ENCODE measurements at places on chromosomes 5 and 9.
A peak's percentile ranks its signal among the peaks of the same experiment; 100 is the strongest.

DNA sequence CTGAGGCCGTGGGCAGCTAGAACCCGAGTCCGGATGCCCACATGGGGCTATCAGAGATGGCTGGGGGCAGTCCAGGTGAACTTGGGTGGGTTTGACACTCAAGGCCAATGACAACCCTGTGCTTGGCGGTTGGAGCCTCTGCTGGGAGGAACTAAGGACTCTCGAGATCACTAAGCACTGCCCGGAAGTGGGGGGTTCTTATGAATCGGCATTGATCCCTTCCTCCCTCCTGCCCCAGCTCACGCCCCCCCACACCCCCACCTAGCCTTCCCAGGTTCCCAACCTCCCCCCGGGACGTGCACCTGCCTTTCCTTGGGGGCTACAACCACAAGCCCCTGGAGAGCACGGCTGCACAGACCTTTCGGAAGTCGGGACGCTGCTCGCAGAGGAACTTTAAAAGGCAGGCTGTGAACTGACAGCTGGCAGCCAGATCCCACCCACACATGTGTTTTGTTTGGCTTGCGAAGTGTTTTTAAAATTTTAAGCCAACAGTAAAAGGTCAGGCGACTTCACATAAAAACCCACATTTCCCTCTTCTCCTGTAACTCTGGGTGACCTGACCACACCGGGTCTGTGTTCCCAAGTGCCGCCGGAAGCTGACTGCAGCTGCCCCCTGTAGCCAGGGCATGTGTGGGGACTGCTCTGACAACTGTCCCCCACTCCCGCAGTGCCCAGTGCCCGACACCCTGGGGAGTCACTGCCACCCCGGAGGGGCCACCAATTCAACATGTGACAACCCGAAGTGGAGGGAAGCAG is 5.1 kb upstream of the RALGDS start:
- no peak for DNase-seq

DNA sequence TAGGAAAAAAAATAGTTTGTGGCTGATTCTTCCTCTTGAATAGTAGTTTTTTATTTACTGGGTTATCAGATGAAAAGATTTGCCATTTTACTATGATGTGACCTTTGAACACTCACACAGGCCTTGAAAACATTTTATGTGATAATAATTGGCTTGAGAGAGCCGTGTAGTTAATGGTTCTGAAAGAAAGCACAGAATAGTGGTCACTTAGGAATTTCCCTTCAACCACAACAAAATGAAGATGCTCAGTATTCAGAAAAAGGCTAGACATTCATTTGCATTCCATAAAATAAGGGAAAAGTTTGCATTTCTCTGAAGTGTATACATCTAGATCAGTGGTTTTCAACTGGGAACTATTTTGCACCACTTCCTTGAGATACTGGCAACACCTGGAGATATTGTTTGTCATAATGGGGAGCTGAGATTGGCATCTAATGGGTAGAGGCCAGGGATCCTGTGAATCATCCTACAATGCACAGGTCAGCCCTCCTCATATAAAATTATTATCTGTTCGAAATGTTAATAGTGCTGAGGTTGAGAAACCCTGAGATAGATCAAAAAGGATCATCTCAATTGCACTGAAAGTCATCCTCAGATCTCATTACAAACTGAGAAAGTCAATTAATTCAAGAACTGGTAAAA is 446.4 kb upstream of the CCNG1 start:
- DNase-seq, result no peak

DNA sequence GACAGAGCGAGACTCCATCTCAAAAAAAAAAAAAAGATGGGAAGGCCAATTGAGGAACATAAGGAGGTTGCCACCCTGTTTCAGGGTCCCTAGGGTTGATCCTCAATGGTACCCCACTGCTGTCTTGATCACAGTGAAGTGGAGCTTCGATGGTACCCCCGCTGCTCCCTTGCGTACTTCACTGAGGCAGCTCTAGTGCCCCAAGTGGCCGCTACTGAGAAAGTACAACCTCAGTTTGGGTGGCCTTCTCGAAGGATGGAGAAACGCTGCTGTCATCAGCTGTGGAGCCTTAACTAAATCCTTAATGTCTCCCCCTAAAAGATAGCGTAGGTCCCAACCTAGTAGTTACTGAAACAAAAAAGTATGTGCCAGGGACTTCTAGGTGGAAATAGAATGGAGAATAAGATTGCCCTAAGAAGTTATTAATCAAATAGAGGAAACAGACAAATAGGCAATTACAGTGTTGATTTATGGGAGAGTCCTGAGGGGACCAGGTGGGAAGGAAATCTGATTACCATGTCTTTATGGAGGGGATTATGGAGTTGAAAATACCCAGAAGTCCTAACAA is 6.3 kb downstream of the TESK1 start:
- DNase-seq, result peak; percentile 37

DNA sequence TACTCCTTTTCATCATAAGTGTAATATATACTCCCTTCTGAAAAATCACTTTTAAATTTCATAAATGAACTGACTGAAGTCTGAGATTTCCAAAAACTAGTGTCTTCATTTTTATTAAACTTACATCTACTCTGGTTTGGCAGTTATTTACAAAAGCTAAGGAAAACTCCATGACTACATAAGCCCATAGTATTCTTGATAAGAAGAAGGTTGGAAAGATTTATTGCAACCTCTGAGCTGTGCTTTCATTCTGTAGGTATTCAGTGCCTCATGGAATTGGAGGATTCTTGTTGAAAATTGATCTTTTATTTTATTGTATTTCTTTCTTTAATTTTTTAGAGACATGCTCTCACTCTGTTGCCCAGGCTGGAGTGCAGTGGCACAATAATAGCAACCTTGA is 41.7 kb downstream of the GNAQ start:
- DNase-seq, result no peak

DNA sequence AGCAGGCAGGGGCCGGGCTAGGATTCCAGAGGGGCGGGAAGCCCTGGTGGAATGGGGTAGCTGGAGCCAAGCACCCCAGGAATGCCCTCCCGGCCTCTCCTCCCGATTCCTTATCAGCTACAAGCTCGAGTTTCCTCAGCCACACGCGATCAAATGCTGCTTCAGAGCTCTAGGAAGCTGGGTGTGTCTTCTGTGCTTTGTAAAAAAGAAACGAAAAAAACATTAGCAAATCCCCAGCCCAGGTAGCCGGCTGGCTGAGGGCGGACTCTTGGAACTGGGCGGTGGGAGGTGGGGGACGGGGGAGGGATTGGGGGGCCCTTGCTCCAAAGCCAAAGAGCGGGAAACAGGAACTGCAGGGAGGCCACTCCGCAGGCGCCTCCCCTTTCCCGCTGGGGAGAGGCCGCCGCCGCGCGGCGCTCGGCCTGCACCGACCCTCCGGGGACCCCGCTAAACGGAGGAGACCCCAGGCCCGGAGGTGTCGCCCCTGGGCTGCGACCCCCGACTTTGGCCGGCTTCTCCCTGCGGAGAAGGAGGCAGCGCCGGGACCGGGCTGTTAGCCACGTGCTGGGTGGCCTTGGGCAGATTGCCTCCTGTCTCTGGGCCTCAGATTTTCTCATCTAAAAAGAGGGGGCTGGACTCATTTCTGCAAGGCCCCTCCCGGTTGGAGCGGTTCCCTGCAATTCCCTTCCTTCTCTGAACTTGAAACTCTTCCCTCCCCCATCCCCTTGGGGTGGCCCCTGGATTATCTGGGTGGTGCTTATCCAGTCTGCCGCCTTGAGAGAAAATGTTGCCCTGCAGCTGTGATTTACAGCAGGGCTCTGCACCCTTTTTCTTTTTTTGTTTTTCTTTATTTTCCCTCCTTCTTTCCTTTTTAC is 40.9 kb upstream of the FABP6 start:
- DNase-seq, result no peak

- no peak for DNase-seq
Measured at GRCh38 chr5:77636641-77637169, 1.8 kb downstream of the OTP start.

DNA sequence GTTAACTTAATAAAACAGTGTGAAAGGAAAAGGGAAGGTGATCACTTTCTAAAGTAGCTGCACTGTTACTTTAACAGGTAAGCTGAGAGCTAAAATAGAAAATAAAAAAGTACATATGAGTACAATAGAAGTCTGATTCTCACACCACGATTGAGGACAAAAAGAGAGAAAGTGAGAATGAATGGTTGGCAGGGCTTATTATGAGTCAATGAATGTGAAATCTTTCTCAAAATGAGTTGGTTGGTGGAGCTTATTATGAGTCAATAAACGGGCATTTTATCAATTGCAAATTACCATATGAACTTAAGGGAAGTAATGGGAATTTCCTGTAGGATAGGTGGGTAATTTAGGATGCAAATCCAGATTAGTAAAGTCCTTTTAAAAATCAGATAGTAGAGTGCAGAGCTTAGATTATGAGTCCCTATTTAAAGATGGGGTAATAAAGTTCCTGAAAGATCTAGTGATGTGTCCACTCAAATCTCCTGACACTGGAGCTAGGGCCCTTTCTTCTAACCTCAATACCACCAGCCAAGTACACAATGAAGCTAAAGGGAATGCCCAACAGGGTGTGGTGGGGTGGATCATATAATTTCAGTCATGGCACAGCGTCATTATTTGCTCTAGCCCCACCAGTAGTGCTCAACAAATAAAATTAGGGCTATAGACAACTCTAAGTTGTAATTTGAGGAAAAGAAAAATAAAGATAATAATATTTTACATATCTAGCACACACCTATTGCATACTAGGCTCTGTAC is 21.1 kb upstream of the TLR4 start:
- DNase-seq, result no peak

DNA sequence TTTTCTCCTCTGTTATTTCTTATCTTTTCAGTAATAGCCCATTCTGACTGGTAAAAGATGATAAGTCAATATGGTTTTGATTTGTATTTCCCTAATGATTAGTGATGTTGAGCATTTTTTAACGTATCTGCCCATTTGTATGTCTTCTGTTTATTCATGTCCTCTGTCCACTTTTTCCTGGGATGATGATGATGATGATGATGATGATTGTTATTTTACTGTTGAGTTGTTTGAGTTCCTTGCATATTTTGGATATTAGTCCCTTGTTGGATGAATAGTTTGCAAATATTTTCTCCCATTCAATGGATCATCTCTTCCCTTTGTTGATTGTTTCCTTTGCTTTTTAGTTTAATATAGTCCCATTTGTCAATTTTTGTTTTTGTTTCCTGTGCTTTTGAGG is 27.0 kb downstream of the UTP15 start:
- no peak for DNase-seq

GRCh38 chr9:1049641-1050040 is 516 bp upstream of the DMRT2 start:
- no peak for DNase-seq

GRCh38 chr5:39544941-39545340 is 120.2 kb upstream of the DAB2 start:
- DNase-seq, result no peak

- no peak for DNase-seq
Measured at GRCh38 chr9:75878488-75878860, 12.0 kb upstream of the PCSK5 start.

DNA sequence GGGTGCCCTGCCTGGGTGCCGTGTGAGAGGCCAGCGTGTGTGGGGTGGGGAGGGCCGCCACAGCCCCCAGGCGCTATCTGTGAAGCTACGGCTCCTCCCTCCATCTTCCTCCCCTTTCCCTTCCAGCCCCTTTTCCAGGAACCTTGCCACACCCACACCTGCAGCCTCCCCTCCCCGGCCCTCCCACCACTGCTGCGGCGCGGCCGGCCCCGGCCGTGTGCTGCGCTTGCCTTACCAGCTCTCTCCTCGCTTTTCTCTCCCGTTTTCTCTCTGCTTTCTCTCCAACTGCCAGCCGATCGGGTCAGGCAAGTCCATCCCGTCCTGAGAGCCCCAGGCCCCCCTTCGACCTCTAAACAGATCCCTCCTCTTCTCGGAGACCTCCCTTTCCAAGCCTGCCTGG is 21.4 kb downstream of the GOLGA2 start:
- DNase-seq, result no peak

DNA sequence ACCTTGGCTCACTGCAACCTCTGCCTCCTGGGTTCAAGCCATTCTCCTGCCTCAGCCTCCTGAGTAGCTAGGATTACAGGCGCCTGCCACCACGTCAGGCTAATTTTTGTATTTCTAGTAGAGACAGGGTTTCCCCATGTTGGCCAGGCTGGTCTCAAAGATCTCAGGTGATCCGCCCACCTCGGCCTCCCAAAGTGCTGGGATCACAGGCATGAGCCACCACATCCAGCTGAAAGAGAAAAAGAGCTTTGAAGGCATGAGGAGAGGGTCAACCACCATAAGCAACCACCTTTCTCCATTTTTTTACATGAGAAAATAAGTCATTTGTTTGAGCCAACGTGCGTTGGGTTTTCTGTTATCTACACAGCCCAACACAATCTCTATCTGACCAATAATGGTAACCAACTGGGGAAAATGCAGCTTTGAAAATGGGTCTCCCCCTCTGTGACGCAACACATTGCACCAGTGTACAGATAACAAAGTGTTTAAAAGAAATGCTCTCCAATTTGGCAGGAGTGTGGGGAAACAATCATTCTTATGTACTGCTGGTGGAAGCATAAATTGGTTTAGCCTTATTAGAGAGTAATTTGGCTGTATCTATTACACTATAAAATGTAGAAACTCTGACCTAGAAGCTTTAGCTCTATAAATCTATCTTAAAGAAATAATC is 45.8 kb upstream of the ZBTB43 start:
- DNase-seq, result no peak

- no peak for DNase-seq
Measured at GRCh38 chr9:133930046-133930681, 62.0 kb downstream of the VAV2 start.

- DNase-seq, result no peak
Measured at GRCh38 chr5:92421942-92422341, 1038.8 kb upstream of the ARRDC3 start.

DNA sequence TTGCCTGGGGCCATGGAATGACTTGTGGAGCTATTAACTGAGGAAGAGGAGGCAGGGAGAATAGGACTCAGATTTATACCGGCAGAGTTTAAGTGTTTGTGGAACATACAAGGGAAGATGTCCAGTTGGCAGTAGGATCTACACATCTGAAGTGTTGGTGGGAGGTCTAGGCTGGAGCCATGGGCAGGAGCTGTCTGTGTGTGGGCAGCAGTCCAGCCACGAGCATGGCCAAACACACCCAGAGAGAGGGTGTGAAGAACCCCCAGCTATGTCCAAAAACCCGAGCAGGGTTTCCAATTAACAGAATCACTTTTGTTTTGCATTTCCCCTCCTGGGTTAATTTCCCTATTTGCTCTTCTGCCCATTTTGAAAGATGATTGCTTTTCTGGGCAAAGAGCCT is 393.7 kb downstream of the CDK5RAP2 start:
- no peak for DNase-seq

DNA sequence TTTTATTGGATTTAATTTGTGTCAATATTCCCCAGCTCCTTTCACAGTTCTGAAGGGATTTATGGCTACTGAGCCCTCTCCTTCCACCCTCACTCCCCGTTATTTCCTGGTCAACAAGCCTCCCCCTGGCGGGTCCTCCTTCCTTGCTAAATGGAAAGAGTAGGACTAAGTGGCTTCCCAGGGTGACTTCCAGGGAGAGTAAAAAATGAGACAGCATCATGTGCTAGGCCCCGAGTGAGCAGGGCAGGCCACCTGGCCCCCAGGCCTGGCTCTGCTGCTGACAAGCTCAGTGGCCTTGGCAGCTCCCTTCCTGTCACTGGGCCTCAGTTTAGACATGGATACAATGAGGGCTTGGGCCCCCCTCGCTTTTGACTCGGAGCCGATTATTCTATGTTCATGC is 201.3 kb downstream of the HSPA4 start:
- DNase-seq, result no peak

GRCh38 chr9:73162987-73163768 is 11.5 kb downstream of the ANXA1 start:
- no peak for DNase-seq

Data from activated effector memory CD4-positive, alpha-beta T cell treated with Interleukin-2 at 50 U/mL for 16 hours (primary cell).